ENCODE measurements at places on chromosomes 5 and 9.

- H3K4me1 ChIP-seq: no peaks in the 10 kb centered on the region
- no peak overlapping the region for H3K27ac ChIP-seq
- H3K36me3 ChIP-seq: no peaks in the 10 kb centered on the region
- H3K4me3 ChIP-seq: no peak overlapping the region
- peaks cover 73% of the 10 kb centered on the region for H3K27me3 ChIP-seq
Measured at GRCh38 chr9:113886026-113886369, 9.9 kb downstream of the ZNF618 start.

DNA sequence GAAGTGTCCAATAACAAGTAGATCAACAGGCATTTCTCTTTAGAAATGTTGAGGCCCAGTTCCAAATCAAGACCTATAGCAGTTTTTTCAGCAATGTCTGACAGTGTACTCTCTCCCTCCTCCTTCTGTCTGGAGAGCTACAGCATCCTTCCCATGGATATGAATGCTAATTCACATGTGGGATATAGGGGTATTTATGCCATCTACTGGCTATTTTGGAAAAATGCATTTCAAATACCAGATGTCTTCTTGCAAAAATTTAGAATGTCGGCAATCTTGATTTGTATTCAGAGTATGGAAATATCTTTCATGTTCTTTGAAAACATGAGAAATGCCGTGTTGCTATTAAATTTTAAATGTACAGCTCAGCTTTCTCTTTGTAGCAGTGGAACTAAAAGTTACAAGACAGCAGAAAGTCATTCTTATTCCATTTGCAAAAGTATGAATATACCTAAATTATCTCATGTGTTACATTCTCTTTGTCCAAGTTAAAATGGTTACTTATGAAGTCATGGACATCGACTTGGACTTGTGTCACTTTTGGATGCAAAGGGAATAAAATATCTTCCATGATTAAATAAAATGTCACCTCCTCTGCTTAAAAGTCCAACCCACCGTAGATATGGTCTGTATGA is 647.8 kb downstream of the TAF11L14 start:
- peaks cover 11% of the 10 kb centered on the region for H3K27me3 ChIP-seq
- H3K27ac ChIP-seq: no peak overlapping the region
- H3K4me1 ChIP-seq: no peaks in the 10 kb centered on the region
- H3K36me3 ChIP-seq: no peaks in the 10 kb centered on the region

DNA sequence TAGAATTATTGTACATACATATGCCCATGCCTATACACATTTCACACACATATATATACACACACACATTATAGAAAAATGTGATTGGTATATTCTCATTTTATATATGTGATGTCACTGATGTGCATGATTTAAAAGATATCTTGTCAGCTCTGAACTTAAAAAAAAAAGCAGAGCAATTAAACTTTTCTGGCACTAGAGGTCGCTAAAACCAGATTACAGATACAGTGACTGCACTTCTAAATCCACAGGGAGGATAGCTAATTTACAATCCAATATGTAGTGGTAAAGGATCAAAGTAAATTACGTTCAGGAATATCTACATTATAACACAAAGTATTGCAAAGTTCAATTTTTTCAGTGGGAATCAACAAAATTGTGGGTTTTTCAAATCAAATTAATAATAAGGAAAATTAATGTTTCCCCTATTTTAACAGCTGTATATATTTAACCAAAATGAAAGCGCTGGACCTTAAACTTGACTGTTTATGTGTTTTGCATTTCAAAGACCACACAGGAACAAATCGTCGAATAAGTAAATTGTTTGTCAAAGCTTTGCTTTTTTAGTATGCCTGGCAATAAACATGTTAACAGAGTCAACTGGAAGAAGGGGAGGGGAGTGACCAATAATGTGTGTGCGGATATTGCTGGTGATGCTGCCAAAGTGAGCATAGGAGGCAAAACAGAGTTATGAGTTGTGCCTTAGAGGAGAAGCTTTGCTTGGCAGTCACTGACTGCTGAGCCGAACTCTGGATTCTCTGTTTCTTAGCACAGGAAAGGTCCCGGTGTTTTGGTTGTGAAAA is 1201.4 kb upstream of the C9orf72 start:
- H3K4me3 ChIP-seq: no peak overlapping the region
- no peaks in the 10 kb centered on the region for H3K27me3 ChIP-seq
- H3K4me1 ChIP-seq: no peaks in the 10 kb centered on the region
- no peaks in the 10 kb centered on the region for H3K36me3 ChIP-seq

GRCh38 chr9:89794918-89795317 is 190.1 kb downstream of the GADD45G start:
- DNase-seq: no peak
- no peaks in the 10 kb centered on the region for H3K36me3 ChIP-seq
- no peaks in the 10 kb centered on the region for H3K4me1 ChIP-seq
- peaks cover 91% of the 10 kb centered on the region for H3K27me3 ChIP-seq
- H3K4me3 ChIP-seq: no peak overlapping the region

- no peaks in the 10 kb centered on the region for H3K36me3 ChIP-seq
- no peaks in the 10 kb centered on the region for H3K27me3 ChIP-seq
- H3K4me3 ChIP-seq: no peak overlapping the region
- H3K27ac ChIP-seq: no peak overlapping the region
Measured at GRCh38 chr5:136703706-136704105, 338.4 kb upstream of the TRPC7 start.

Measured in PC-9 (cell line).